Type B pancreatic cell (in vitro differentiated cells): ENCODE measurements at places on chromosomes 6 and 20.

GRCh38 chr20:49400904-49401303, 81.6 kb downstream of the KCNB1 start:
- DNase-seq, result no peak
- H3K4me3 ChIP-seq, result no peak overlapping the region
- H3K27ac ChIP-seq, result no peak overlapping the region
- H3K36me3 ChIP-seq, result no peaks in the 10 kb centered on the region
- peaks cover 7% of the 10 kb centered on the region for H3K27me3 ChIP-seq
- H3K4me1 ChIP-seq, result peaks cover 6% of the 10 kb centered on the region

DNA sequence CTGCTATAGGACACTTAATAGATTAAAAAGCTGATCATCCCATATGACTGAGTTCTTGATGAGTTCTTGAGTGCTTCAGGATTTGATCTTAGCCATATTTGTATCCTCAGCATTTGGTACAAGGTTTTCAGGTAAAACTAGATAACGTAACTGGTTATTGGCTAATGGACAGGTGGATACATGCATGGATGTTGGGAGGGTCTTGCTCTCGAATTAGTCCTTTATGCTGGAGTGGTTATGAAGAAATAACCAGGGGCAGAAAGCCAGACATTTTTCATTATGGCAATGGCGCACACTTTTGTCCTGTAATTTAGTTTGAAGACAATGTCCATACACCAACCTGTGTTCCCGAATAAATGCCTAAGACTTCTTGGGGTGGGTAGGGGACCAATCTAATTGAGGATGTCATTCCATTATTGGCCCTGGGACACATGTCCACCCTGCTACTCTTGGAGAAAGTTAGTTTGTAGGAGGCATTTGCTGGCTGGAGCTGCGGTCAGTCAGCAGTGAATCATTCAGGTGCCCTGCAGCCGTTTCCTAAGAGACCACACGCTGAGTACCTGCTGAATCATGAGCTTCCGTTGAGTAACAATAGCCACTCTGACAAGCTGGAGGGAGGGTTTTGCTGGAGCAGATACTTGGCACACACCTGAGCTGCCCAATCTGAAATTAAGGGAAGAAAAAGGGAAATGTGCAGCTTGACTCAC, 194.4 kb downstream of the FOXA2 start:
- H3K36me3 ChIP-seq, result no peaks in the 10 kb centered on the region
- no peak overlapping the region for H3K27ac ChIP-seq
- no peaks in the 10 kb centered on the region for H3K4me1 ChIP-seq
- peaks cover 44% of the 10 kb centered on the region for H3K27me3 ChIP-seq

GRCh38 chr20:59733351-59733750, 129.0 kb downstream of the PHACTR3 start:
- H3K27me3 ChIP-seq, result peaks cover 33% of the 10 kb centered on the region
- H3K36me3 ChIP-seq, result no peaks in the 10 kb centered on the region
- DNase-seq, result no peak
- H3K4me1 ChIP-seq, result no peaks in the 10 kb centered on the region
- H3K4me3 ChIP-seq, result no peak overlapping the region

DNA sequence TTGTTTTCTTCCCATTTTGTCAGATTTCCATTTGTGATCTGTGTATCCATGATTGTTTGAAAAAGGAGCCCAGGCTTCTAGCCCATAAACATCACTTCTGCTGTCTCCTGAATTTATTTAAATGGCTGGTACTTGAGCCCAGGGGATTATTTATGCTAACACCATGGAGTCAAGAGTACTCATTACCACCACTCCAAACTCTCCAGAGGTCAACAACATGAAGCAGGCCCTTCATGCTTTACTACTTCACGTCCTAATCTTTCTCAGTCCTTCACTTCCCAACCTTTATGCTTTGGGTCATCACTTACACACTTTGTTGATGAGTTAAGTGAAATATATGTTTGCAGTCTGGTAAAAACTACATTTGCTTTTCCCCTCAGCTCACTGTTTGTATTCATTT, 247.8 kb downstream of the BMP2 start:
- no peak for DNase-seq
- H3K27me3 ChIP-seq, result no peaks in the 10 kb centered on the region
- no peak overlapping the region for H3K4me3 ChIP-seq

- no peak overlapping the region for H3K4me3 ChIP-seq
- no peak overlapping the region for H3K27ac ChIP-seq
- no peaks in the 10 kb centered on the region for H3K4me1 ChIP-seq
- DNase-seq, result no peak
Measured at GRCh38 chr6:127481111-127481510, 21.9 kb upstream of the KIAA0408 start.

DNA sequence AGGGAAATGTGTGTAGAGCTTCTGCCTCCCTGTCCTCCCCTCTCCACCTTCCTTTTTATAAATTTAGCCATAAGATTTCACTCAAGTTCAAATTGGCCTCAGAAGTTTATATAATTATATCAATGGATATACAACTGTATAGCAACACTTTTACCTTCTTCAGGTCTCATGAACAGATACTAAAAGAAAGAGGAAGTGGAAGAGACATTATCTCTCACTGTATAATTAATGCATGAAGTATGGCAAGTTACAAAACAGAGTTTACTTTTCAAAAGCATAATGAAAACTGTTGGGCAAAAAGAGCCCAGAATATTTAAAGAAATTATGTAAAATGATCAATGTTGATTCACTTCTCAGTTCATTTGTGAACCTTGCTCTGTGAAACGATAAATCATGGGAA, 99.7 kb downstream of the PDE7B start:
- H3K4me1 ChIP-seq, result peaks cover 3% of the 10 kb centered on the region
- no peak for DNase-seq
- no peaks in the 10 kb centered on the region for H3K27me3 ChIP-seq
- H3K4me3 ChIP-seq, result no peak overlapping the region
- H3K36me3 ChIP-seq, result no peaks in the 10 kb centered on the region
- no peak overlapping the region for H3K27ac ChIP-seq

DNA sequence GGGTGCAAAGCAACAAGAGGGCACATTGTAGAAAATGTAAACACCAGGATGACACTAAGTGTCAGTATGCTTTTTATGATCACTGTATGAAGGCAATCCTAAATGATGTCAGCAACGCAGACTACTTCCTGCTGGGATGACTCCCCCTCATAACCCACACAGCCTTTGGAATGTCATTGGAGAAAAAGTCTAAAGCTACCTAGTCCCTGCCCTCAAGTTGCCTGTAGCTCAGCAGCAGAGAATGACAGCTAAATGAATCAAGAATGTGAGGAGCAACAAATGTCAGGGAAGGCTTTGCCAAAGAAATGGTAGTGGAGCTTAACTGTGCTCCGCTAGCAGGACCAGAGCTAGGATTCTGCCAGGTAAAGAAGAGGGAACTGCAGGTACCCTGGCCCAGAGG, 555.6 kb downstream of the CD83 start:
- no peak for DNase-seq
- no peaks in the 10 kb centered on the region for H3K36me3 ChIP-seq
- peaks cover 6% of the 10 kb centered on the region for H3K27me3 ChIP-seq
- H3K4me3 ChIP-seq, result no peak overlapping the region
- H3K4me1 ChIP-seq, result peaks cover 21% of the 10 kb centered on the region

- H3K4me3 ChIP-seq, result no peak overlapping the region
- peaks cover 12% of the 10 kb centered on the region for H3K36me3 ChIP-seq
- no peak overlapping the region for H3K27ac ChIP-seq
- no peak for DNase-seq
Measured at GRCh38 chr6:104855507-104855906, 4.2 kb downstream of the HACE1 start.

- DNase-seq, result no peak
- no peaks in the 10 kb centered on the region for H3K27me3 ChIP-seq
- H3K36me3 ChIP-seq, result no peaks in the 10 kb centered on the region
- H3K27ac ChIP-seq, result no peak overlapping the region
Measured at GRCh38 chr20:8718279-8718678, 350.6 kb upstream of the PLCB4 start.

- peaks cover 45% of the 10 kb centered on the region for H3K4me1 ChIP-seq
- peaks cover 11% of the 10 kb centered on the region for H3K36me3 ChIP-seq
- peak overlapping the region; percentile 93 for H3K27ac ChIP-seq
- peak overlapping the region; percentile 76 for H3K4me3 ChIP-seq
- H3K27me3 ChIP-seq, result no peaks in the 10 kb centered on the region
Measured at GRCh38 chr20:50744143-50744792, 12.9 kb downstream of the PARD6B start.

DNA sequence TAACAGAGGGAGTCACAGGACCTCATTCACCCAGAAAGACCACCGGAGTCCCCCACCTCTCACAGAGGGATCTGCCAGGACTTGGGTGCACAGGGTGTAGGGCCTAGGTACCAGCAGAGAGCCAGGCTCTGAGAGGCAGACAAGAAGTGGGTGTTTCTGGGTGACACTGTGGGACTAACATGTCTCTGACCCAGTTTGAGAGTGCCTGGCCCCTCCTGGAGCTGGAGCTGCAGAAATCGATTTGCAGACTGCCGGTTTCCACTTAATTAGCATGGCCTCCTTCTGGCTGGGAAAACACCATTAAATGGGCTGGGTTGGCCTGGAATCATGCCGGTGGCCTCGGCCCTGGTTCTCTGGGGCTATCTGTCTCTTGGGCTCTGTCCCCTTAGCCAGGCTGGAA, 59.2 kb downstream of the PPP1R16B start:
- no peak overlapping the region for H3K4me3 ChIP-seq
- H3K36me3 ChIP-seq, result no peaks in the 10 kb centered on the region
- DNase-seq, result no peak
- peaks cover 10% of the 10 kb centered on the region for H3K27me3 ChIP-seq
- H3K27ac ChIP-seq, result no peak overlapping the region

DNA sequence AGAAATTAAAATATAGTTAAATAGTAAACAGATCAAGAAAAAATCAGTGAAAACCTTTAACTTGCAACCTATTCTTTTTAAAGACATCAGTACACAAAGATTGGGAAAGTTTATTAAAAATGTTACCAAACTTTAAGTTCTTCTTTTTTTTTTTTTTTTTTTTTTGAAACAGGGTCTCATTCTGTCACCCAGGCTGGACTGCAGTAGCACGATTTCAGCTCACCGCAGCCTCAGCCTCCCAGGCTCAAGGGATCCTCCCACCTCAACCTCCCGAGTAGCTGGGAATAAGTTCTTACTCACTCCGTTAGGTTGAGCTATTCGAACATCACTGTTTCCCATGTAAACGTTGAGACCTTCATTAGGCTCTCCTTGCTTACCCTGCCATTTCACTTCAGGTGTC, 5.6 kb downstream of the MAP3K5 start:
- H3K4me1 ChIP-seq, result peaks cover 4% of the 10 kb centered on the region
- H3K4me3 ChIP-seq, result no peak overlapping the region
- no peak overlapping the region for H3K27ac ChIP-seq
- peaks cover 3% of the 10 kb centered on the region for H3K36me3 ChIP-seq

- no peak overlapping the region for H3K27ac ChIP-seq
- H3K4me1 ChIP-seq, result no peaks in the 10 kb centered on the region
- H3K36me3 ChIP-seq, result no peaks in the 10 kb centered on the region
- no peaks in the 10 kb centered on the region for H3K27me3 ChIP-seq
Measured at GRCh38 chr6:101650402-101651100, 257.0 kb downstream of the GRIK2 start.

DNA sequence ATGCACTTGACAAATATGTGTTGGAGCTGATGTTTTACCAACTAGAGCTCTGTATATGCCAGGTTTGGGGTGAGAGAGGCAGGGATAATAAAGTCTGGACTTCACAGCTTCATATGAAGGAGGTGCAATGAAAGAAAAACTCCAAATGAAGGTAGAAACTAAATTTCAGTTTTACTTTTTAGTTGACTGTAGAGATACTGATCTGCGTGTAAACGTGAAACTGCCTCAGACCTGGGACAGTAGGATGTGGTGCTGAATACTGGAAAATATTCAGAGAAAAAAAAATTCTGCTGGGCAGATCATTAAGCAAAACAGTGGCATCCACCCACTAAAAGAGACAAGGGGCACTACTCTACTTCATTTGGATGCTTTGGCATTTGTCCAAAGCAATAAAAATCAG, 94.5 kb downstream of the BACH2 start:
- no peak overlapping the region for H3K4me3 ChIP-seq
- H3K27me3 ChIP-seq, result no peaks in the 10 kb centered on the region
- no peak overlapping the region for H3K27ac ChIP-seq

GRCh38 chr6:22643780-22644179, 74.4 kb downstream of the HDGFL1 start:
- no peaks in the 10 kb centered on the region for H3K27me3 ChIP-seq
- no peak overlapping the region for H3K27ac ChIP-seq
- no peaks in the 10 kb centered on the region for H3K4me1 ChIP-seq
- H3K4me3 ChIP-seq, result no peak overlapping the region
- H3K36me3 ChIP-seq, result no peaks in the 10 kb centered on the region
- DNase-seq, result no peak

DNA sequence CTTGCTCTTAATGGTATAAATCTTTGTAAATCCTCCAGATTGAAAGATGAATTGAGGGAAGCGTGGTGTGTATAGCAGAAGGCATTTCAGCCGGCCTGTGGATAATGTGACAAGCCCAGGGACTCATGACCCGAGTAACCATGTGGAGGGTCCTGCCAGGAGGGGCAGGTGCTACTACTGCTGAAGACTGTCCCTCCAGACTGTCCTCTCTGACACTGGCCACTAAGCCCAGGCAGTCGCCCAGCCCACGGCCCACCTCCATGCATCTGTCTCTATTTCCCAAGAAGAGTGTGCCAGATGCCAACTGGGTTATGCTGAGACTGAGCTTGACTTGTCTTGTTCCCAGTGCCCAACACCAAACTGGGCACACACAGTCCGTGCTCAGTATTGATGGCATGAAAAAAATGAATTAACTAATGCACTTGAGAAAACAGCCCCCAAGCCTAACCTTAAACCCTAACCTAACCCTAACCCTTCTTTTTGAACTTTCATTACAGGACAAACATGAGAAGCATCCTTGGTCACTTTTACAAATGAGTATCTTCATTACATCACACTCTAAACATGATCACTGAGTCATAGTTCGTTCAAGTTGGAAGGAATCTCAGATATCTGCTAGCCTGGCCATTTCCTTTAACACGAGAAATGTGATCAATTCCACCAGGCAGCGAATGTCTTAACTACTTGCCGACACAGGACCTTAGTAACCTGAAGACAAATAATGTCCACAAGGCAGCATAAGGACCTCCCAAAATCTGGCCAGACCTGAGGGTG, 182.2 kb upstream of the RREB1 start:
- DNase-seq, result no peak
- H3K27ac ChIP-seq, result no peak overlapping the region
- peaks cover 10% of the 10 kb centered on the region for H3K27me3 ChIP-seq
- no peaks in the 10 kb centered on the region for H3K36me3 ChIP-seq
